Activated CD4-positive, alpha-beta memory T cell treated with anti-CD3 and anti-CD28 coated beads for 36 hours (primary cell): ENCODE measurements at places on chromosomes 3 and 15. TPM values are rescaled to one million over a fixed set of nuclear protein-coding genes. Genes with fewer than 3 reads are reported as not detected.

MRPL46 gene
- total RNA-seq, result 34.2 TPM

FOXB1 gene
- total RNA-seq, result 1.5 TPM

SEMA7A gene
- total RNA-seq, result 65.9 TPM

PLCB2 gene
- total RNA-seq, result 65.3 TPM

ZNF80 gene
- 0.33 TPM for total RNA-seq

CYFIP1 gene
- total RNA-seq, result 57.3 TPM

COX17 gene
- total RNA-seq, result 108 TPM

DNA sequence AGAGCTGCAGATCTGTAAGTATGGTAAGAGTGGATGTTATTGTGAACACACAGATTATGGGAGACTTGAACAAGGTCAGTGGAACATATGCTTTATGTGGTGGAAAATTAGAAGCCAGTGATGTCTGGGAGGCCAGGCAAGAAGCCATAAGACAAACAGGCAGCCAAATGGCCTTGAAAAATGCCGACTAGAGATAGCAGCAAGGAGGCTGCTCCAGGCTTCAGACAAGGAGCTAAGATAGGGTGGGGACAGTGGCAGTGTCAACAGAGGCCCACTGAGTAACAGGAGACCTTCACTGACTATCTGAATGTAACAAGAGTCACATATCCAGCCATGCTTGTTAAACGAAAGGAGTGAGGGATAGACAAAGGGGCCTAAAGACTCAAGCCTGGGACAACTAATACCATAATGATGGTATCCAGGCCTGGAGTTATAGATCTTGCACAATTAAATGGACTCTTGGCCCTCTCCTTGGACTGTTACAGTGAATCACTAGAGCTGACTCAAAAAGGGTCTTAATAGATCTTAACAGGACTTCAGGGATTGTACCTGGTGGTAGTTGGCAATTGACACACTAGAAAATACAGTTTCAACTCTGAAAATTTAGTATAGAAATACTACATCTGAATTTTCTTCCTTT lies 50.6 kb downstream of the CFAP20DC start:
- peaks cover 7% of the 10 kb centered on the region for H3K4me1 ChIP-seq
- no peak overlapping the region for H3K27ac ChIP-seq
- DNase-seq, result no peak
- peaks cover 1% of the 10 kb centered on the region for H3K27me3 ChIP-seq
- no peak overlapping the region for H3K4me3 ChIP-seq

DNA sequence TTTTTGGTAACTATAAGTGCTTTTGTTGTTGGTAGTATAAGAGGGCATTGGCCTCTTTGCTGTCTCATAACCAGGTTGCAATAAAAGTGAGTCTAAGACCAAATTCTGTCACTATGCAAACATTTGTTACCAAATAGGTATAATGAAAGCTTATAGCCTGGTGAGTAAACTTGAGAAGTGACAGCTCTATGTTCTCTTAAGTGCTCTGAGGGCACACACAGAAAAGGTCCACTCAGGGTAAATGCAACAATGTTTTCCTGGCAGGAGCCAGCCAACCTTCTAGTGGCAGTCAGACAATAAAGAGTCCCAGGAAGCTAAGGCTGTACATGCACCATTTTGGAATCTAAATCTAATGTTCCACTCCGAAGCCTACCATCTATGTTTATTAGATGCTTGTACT lies 262.1 kb upstream of the TGFBR2 start:
- no peaks in the 10 kb centered on the region for H3K27me3 ChIP-seq
- no peaks in the 10 kb centered on the region for H3K36me3 ChIP-seq
- DNase-seq, result no peak
- no peak overlapping the region for H3K27ac ChIP-seq
- peaks cover 62% of the 10 kb centered on the region for H3K4me1 ChIP-seq

- H3K27me3 ChIP-seq, result no peaks in the 10 kb centered on the region
- H3K27ac ChIP-seq, result peak overlapping the region; percentile 51
- peaks cover 2% of the 10 kb centered on the region for H3K36me3 ChIP-seq
- peaks cover 24% of the 10 kb centered on the region for H3K4me1 ChIP-seq
Observed at GRCh38 chr3:52532838-52533622, 627 bp downstream of the NT5DC2 start.

- H3K36me3 ChIP-seq, result no peaks in the 10 kb centered on the region
- H3K4me3 ChIP-seq, result no peak overlapping the region
- no peaks in the 10 kb centered on the region for H3K4me1 ChIP-seq
- peaks cover 8% of the 10 kb centered on the region for H3K27me3 ChIP-seq
Observed at GRCh38 chr3:130772129-130772528, 25.5 kb upstream of the PIK3R4 start.

DNA sequence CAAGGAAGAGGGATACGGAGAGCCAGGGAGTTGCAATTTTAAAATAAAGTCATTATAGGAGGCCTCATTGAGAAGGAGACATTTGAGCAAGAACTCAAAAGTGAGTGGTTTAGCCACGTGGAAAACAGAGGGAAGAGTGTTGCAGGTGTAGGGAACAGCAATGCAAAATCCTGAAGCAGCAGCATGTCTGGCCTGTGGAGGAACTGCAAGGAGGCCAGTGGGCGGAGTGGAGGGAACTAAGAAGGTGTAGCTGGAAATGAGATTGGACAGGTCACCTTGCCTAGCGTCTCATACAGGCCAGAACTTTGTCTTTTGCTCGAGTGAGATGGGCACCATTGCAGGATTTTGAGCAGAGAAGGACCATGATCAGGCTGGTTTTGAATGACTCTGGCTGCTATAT lies 34.9 kb downstream of the SAXO2 start:
- peaks cover 11% of the 10 kb centered on the region for H3K4me1 ChIP-seq
- DNase-seq, result no peak
- H3K36me3 ChIP-seq, result no peaks in the 10 kb centered on the region
- no peak overlapping the region for H3K27ac ChIP-seq
- no peaks in the 10 kb centered on the region for H3K27me3 ChIP-seq
- H3K4me3 ChIP-seq, result no peak overlapping the region

GRCh38 chr3:50486219-50486888 lies 17.1 kb downstream of the CACNA2D2 start:
- H3K27ac ChIP-seq, result no peak overlapping the region
- peaks cover 12% of the 10 kb centered on the region for H3K4me1 ChIP-seq

GRCh38 chr3:101811875-101812274 lies 32.9 kb downstream of the NXPE3 start:
- H3K4me1 ChIP-seq, result peaks cover 50% of the 10 kb centered on the region
- H3K27me3 ChIP-seq, result no peaks in the 10 kb centered on the region
- peak; percentile 30 for DNase-seq
- H3K4me3 ChIP-seq, result no peak overlapping the region

DNA sequence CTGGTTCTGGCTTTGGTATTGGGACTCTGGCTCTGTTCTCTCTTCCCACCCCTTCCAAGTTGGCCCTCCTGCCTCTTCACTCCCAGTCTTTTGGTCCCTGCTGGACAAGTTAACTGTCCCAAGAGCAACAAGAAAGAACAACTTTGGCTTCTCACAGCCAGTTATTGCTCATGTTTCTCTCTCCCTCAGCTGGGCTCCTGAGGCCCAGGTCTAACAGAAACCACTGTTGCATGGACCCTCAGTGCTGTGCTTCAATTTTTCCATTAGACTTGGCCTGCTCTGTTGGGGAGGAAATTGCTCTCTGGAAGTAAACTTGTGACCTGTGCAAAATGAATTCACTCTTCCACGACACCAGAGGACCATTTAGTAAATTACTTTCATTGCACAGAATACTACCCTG lies 64.5 kb downstream of the CHST2 start:
- H3K27me3 ChIP-seq, result no peaks in the 10 kb centered on the region
- DNase-seq, result no peak
- peaks cover 2% of the 10 kb centered on the region for H3K4me1 ChIP-seq
- H3K27ac ChIP-seq, result no peak overlapping the region
- no peak overlapping the region for H3K4me3 ChIP-seq
- H3K36me3 ChIP-seq, result no peaks in the 10 kb centered on the region

- H3K4me3 ChIP-seq, result peak overlapping the region; percentile 89
- peak overlapping the region; percentile 81 for H3K27ac ChIP-seq
- peaks cover 2% of the 10 kb centered on the region for H3K27me3 ChIP-seq
- H3K36me3 ChIP-seq, result peaks cover 5% of the 10 kb centered on the region
Observed at GRCh38 chr15:77418966-77419835, 703 bp downstream of the PEAK1 start.

DNA sequence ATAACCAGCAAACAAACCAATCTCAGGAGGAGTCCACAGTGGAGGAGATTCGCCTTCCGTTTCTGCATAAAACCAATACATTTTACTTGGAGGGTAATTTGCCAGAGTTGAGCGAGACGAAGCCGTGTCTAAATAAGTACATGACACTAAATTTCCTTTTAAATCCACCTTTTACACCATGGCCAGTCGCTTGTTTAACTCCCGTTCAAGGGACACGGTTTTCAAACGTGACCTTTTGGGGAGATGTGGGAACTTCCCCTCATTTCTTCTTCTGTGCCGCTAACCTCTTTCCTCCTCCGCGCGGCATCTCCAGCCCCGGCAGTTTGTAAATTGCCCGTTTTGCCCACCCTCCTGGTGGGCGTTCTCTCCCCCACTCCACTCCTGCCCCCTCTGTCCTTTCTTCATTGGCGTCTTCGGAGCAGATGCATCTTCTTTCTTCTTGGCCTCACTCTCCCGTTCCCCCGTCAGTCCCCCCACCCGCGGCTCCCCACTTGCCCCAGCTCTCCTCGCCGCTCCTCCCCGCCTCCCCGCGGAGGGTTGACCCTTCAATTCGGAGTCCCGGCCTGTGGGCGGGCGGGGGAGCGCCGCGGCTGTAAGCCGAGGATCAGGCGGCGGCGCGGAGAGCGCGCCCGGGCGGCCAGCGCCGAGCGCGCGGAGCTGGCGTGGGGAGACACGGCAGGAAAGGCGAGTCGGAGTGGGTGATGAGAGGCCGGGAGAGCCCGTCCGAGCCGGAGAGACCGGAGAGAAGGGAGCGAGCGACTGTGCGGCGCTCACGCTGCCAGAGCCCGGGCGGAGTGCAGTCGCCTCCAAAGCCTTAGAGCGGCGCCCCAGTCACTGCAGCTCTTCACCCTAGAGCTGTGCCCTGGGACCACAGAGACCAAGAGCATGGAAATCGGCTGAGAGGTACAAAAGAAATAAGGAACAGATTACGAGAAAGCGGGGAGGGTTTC lies at the start of gene NLGN1:
Gene NLGN1 (plus strand): TSS at position 584 of the 950 bp plus-strand sequence.
- H3K27me3 ChIP-seq, result peaks cover 52% of the 10 kb centered on the region
- peak within 1 kb of the TSS; percentile 29 for H3K4me3 ChIP-seq
- no peak for DNase-seq

DNA sequence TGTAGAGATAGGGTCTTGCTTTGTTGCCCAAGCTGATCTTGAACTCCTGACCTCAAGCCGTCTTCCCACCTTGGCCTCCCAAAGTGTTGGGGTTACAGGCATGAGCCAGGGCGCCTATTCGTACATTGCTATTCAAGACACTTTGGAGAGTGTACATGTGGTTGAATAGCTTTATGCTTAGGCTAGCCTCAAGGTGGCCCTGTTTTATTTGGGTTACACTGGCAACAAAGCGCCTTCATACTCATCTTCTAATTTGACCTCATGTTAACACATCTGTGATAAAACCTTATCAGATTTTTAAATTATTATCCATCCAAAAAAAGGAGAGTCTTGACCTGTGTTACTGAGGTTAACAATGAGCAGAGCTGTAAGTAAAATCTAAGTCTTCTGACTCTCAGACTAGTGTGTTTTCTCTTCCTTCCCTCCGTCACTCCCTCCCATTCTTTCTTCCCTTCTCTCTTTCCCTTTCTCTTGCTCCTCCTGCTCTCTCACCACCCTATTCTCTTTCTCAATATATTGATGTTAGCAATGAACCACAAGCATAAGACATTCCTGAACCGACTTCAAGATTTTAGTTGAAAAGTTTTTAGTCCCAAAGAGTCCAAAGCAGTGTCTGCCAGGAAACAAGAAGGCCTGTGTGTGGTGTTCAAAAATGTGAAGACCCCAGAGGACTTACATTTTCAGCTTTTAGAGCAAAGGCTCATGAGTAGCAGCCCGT lies 603.7 kb upstream of the CFAP20DC start:
- no peak overlapping the region for H3K27ac ChIP-seq
- H3K36me3 ChIP-seq, result peaks cover 2% of the 10 kb centered on the region
- no peaks in the 10 kb centered on the region for H3K4me1 ChIP-seq
- no peak for DNase-seq

DNA sequence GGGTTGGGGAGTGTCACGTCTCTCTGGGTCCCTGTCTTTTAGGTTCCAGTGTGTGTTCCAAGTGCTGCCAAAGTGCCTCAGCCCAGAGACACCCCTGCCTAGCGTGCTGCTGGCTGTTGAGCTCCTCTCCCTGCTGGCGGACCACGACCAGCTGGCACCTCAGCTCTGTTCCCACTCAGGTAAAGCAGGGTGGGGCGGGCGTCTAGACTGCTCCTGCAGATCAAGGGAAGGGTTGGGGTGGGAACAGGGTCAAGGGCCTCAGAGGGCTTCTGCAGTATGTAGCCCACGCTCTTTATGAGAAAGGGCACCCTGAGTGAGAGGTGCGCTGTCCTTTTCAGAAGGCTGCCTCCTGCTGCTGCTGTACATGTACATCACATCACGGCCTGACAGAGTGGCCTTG lies 17.2 kb downstream of the ATRIP start:
- H3K4me1 ChIP-seq, result peaks cover 27% of the 10 kb centered on the region
- no peak overlapping the region for H3K27ac ChIP-seq
- no peak for DNase-seq
- H3K4me3 ChIP-seq, result no peak overlapping the region
- H3K36me3 ChIP-seq, result peaks cover 33% of the 10 kb centered on the region

DNA sequence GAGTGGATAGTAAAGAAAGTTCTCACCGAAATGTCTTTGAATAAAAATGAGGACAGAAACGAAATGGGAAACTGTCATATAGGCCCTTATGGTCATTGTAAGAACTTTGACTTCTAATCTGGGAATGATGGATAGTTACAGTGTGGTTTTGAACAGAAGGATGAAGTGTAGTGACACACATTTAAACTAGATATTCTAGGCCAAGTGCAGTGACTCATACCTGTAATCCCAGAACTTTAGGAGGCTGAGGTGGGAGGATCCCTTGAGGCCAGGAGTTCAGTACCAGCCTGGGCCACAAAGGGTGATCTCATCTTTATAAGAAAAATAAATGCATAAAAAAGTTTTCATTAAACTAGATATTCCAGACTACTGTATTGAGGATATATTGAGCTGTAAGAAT lies 452.8 kb downstream of the ROBO1 start:
- DNase-seq, result no peak
- H3K4me3 ChIP-seq, result no peak overlapping the region
- H3K4me1 ChIP-seq, result no peaks in the 10 kb centered on the region
- no peak overlapping the region for H3K27ac ChIP-seq

- H3K27me3 ChIP-seq, result peaks cover 10% of the 10 kb centered on the region
Observed at GRCh38 chr15:48112242-48112641, 8.5 kb upstream of the SLC24A5 start.

DNA sequence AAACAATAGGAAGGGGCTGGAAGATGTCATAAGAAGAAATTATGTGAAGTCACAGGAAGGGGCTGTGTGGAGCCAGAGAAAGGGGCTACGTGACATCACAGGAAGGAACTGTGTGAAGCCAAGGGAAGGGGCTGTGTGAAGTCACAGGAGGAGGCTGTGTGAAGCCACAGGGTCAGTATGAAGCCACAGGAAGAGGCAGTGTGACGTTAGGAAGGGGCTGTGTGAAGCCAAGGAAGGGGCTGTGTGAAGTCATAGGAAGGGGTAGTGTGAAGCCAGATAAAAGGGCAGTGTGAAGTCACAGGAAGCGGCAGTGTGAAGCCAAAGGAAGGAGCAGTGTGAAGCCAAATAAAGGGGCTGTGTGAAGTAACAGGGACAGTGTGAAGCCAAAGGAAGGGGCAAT lies 32.5 kb downstream of the GASK1A start:
- H3K27me3 ChIP-seq, result no peaks in the 10 kb centered on the region
- H3K36me3 ChIP-seq, result no peaks in the 10 kb centered on the region
- H3K27ac ChIP-seq, result no peak overlapping the region
- H3K4me3 ChIP-seq, result no peak overlapping the region
- peaks cover 2% of the 10 kb centered on the region for H3K4me1 ChIP-seq
- no peak for DNase-seq

GRCh38 chr3:129409541-129409940 lies 18.9 kb downstream of the EFCAB12 start:
- H3K27me3 ChIP-seq, result no peaks in the 10 kb centered on the region
- no peak overlapping the region for H3K27ac ChIP-seq
- no peaks in the 10 kb centered on the region for H3K4me1 ChIP-seq
- DNase-seq, result no peak
- H3K36me3 ChIP-seq, result no peaks in the 10 kb centered on the region
